ENCODE measurements at places on chromosomes 7 and 10.

DNA sequence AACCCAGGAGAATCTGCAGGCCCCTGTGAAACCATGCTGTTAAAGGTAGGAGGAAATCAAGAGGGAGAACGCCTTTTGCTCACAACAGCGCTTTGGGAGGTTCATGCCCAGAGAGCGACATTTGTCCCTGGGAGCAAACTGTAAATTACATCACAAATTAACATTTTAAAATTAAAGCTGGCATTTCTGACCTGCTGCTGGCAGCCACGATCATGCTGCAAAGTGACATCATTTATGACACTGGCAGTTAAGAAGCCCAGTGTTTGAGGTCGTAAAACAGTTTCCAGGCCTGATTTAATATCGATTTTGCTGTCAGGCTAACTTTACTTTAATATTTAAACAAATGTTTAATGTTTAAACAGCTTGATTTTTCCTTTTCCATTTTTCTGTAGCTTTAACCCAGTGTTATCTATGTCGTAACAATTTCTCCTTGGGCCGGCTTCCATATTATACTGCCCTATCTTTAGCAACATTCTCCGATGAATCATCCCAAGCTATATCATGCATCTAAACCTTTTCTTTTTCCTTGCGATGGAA, 86.5 kb upstream of the NPVF start:
- no peak for DNase-seq

- DNase-seq: no peak
Measured at GRCh38 chr10:79038841-79039201, 29.9 kb upstream of the ZMIZ1 start.

GRCh38 chr10:71486484-71487114, 89.9 kb downstream of the CDH23 start:
- DNase-seq: no peak

DNA sequence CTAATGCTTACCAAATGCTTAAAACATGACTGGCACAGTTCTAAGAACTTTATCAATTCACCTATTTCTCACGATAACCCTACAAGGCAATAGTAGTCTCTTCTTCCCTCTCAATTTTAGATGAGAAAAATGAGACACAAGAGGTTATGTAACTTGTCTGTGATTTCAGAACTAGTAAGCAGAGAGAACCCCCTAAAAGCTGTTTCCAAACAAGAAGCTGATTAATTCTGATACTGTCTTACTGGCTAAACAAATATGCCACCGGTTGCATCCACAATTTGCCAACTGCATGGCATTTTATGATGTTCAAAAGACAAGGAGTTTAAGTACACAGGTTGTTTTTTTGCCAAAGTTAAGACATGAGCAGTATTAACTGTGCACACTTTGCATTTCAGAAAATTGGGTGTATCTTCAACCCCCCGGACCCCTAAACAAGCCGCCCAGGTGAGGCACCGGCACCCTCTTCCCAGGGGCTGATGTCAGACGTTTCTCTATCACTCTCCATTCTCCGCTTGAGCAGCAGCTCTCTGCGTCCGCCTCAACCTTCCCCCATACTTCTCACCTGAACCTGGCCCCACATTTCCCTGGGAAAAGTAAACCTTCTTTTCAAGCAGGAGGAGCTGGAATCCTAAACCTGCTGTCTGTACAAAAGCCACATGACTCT, 21.7 kb downstream of the RSU1 start:
- no peak for DNase-seq

GRCh38 chr7:13910805-13911551, 78.5 kb downstream of the ETV1 start:
- no peak for DNase-seq

DNA sequence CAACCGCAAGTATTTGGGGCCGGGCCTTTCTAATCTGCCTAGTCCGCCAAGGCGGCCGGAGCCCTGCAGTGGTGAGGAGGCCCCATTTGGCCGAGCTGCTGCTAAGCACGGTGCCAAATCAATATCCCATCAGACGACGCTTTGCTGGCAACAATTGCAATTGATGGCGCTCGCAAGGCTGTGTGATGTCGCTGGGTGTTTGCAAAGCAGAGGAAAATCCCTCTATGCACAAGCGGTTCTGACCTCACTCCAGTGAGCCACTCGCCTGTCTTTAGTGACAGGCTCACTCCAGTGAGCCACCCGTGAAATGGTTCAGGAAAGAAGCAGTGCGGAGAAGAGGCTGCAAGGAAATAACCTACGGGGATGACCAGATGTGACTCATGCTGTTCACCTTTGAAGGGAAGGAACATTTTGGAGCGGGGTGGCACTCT, 18.3 kb upstream of the PDE1C start:
- DNase-seq: no peak

- no peak for DNase-seq
Measured at GRCh38 chr7:24597014-24597413, 23.8 kb downstream of the PALS2 start.

Data from GF-D8 (cell line).